Panc1 (cell line): ENCODE measurements at places on chromosomes 16 and 17. TPM values are rescaled to one million over a fixed set of nuclear protein-coding genes. Genes with fewer than 3 reads are reported as not detected.
A peak's percentile ranks its signal among the peaks of the same experiment; 100 is the strongest.

DNA sequence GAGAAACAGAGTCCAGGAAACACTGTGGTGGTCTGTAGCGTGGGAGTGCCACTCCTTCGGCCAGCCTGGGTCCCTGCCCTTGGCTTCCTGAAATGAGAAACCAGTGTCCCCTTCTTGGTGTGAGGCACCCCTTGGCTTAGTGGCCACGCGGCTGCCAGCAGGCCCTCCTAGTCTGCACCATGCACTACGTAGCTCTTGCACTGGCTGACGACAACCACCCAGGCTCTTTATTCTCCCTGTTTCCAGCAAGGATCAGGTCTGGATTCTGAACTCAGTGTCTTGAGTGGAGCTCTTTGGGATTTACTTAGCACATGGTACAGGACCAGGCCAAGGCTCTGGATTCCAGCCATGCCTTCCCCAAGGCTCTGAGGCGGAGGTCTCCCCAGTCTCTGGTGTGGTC, 1.1 kb upstream of the SPEM3 start:
- H3K27ac ChIP-seq = no peak overlapping the region
- DNase-seq = no peak
- H3K4me3 ChIP-seq = no peak overlapping the region
- H3K4me1 ChIP-seq = no peaks in the 10 kb centered on the region
- no peaks in the 10 kb centered on the region for H3K36me3 ChIP-seq

- no peak overlapping the region for H3K27ac ChIP-seq
- no peaks in the 10 kb centered on the region for H3K36me3 ChIP-seq
- H3K4me3 ChIP-seq = no peak overlapping the region
- no peaks in the 10 kb centered on the region for H3K4me1 ChIP-seq
- DNase-seq = no peak
Measured at GRCh38 chr16:82201926-82202325, 31.9 kb upstream of the MPHOSPH6 start.

DNA sequence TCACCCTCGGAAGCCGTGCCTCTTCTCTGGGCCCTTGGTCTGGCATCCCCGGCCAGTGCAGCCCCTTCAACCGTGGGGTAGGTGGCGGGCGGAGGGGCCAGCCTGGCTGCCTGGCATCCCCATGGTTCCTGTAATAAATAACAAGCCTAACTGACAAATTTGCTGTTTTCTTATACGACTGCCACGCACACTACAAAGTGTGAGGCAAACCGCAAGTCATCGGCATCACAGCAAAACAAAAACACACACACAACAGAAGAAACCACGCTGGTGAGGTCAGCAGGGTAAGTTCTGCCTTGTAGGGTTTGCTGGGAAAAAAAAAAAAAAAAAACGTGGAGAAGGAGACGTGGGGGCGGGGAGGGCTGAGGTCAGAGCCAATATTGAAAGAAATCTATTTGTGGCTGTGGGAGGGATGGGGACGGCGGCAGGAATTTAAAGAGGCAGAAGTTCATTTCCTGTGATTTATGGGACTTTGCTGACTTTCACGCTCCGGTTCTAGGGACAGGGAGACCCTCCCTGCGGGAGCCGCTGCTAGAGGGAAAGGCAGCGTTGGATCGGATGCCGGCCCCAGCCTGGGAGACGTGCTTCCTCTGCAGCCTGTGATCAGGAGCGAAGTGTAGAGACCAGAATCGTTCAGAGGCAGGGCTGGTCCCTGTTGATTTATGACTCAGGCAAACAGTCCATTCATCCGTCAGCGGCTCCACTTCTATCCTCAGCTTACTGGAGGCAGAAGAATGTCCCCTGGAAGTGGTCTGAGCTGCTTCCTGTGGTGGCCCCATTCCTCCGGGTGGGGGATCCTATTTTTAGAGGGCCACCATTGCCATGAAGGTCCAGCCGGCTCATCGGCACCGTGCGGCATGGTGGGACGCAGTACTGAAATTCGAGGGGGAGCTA, 162.8 kb downstream of the FOXL1 start:
- no peaks in the 10 kb centered on the region for H3K4me1 ChIP-seq
- DNase-seq = peak; percentile 18
- H3K27ac ChIP-seq = peak overlapping the region; percentile 31; the same call in 1 of the 2 replicates
- H3K36me3 ChIP-seq = no peaks in the 10 kb centered on the region
- peak overlapping the region; percentile 14 for H3K4me3 ChIP-seq

- peak; percentile 73 for DNase-seq
- no peaks in the 10 kb centered on the region for H3K36me3 ChIP-seq
- H3K27me3 ChIP-seq = no peaks in the 10 kb centered on the region
- H3K4me3 ChIP-seq = no peak overlapping the region
Measured at GRCh38 chr16:53817117-53817755, 113.3 kb downstream of the FTO start.

GRCh38 chr17:45451131-45451530, 18.5 kb upstream of the ARHGAP27 start:
- no peak overlapping the region for H3K27ac ChIP-seq
- no peaks in the 10 kb centered on the region for H3K4me1 ChIP-seq
- no peaks in the 10 kb centered on the region for H3K27me3 ChIP-seq
- DNase-seq = no peak
- H3K36me3 ChIP-seq = no peaks in the 10 kb centered on the region

DNA sequence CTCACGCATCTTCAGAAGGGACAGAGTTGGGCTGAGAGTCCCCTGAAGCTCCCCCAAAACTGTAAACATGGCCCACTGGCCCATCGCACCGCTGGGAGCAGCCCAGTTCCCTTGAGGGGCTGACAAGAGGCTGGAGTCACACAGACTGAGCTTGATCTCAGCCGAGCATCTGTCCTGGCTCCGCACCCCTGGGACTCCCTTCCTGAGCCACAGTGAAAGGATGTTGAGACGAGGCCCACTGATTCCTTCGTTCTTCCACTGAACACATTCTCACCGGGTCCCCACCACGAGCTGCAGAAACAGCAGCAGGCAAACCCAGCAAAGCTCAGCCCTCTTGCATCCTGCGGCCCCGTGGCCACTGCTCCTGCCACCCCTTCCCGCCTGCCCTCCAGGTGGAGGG, 145.9 kb upstream of the CIBAR2 start:
- H3K4me3 ChIP-seq = no peak overlapping the region
- H3K27ac ChIP-seq = no peak overlapping the region
- H3K27me3 ChIP-seq = no peaks in the 10 kb centered on the region
- DNase-seq = no peak

GRCh38 chr17:39177256-39177655, 11.3 kb upstream of the ARL5C start:
- H3K27me3 ChIP-seq = no peaks in the 10 kb centered on the region
- H3K27ac ChIP-seq = no peak overlapping the region
- H3K4me3 ChIP-seq = no peak overlapping the region
- peaks cover 3% of the 10 kb centered on the region; the same call in 1 of the 2 replicates for H3K4me1 ChIP-seq
- H3K36me3 ChIP-seq = no peaks in the 10 kb centered on the region

DNA sequence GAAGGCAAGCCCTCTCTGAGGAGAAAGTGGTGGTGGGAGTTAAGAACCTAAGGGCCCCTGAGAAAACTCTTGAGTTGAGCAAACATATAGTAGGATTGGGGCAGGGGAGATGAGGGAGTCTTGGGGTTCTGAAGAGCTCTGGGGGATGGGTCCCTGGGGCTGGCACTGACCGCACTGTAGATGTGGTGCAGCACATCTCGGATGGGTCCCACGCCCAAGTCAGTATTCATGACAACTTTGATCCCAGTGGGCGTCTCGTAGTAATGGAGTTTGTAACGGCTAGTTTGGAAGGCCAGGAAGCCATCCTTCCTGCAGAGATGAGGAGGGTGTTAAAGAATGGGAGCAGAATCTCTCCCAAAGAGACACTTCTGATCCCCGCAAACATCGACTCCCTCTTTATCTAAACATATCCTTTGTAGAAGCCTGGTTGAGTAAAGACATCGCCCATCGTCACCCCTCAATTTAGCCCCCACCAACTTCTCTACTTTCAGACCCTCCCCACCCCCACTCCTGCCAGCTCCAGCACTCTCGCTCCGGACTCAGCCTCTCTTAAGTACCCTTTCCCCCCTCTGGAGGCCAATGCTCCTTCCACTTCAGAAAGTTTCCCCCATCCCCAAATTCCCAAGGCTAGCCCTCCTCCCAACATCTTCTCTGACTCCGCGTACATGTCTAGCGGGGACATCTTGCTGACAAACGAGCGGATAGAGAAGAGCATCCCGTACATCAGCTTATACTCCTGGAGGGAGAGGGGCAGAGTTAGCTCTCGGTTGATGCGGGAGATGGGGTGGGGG, 710 bp downstream of the TRAPPC1 start:
- peak overlapping the region; percentile 88 for H3K27ac ChIP-seq
- peaks cover 6% of the 10 kb centered on the region for H3K4me1 ChIP-seq
- no peaks in the 10 kb centered on the region for H3K27me3 ChIP-seq
- peaks cover 17% of the 10 kb centered on the region for H3K36me3 ChIP-seq
- H3K4me3 ChIP-seq = peak overlapping the region; percentile 99

- H3K4me3 ChIP-seq = no peak overlapping the region
- no peak for DNase-seq
- no peaks in the 10 kb centered on the region for H3K27me3 ChIP-seq
- no peaks in the 10 kb centered on the region for H3K36me3 ChIP-seq
- H3K27ac ChIP-seq = no peak overlapping the region
Measured at GRCh38 chr16:56041556-56042140, 149.6 kb upstream of the GNAO1 start.

- H3K4me3 ChIP-seq = no peak overlapping the region
- H3K36me3 ChIP-seq = no peaks in the 10 kb centered on the region
- H3K27ac ChIP-seq = no peak overlapping the region
- peak; percentile 4 for DNase-seq
Measured at GRCh38 chr16:64051824-64052223, 1070.0 kb downstream of the CDH11 start.

GRCh38 chr17:8466456-8466855, 30.8 kb downstream of the NDEL1 start:
- H3K4me3 ChIP-seq = no peak overlapping the region
- H3K27me3 ChIP-seq = no peaks in the 10 kb centered on the region
- no peak overlapping the region for H3K27ac ChIP-seq

DNA sequence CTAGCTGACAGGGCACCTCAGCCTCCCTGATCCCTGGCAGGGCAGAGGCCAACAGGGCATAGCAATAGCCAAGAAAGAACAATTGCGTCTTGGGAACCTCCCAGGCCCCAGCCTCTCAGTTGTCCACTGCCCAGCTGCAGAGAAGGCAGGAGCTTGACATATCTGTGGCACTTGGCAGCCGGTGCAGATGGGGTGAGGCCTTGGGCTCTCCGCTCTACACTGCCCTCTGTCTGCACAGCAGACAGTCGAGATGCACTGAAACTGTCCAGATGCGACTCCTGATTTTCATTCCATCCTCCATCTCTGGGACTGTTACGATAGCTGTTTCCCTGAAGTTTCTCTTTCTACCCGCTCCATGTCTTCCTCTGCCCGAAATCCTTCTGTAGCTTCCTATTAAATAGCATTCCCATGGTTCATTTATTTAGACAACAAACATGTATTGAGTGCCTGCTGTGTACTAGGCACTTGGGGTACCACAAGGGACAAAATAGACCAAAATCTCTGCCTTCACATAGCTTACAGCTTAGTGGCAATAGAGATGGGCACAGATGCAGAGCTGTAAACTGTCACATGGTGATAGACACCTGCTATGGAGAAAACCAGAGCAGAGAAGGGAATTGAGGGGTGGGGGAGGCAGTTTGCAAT, 3.3 kb downstream of the POLR3E start:
- no peaks in the 10 kb centered on the region for H3K27me3 ChIP-seq
- DNase-seq = no peak
- H3K27ac ChIP-seq = no peak overlapping the region
- no peaks in the 10 kb centered on the region for H3K36me3 ChIP-seq
- H3K4me3 ChIP-seq = no peak overlapping the region
- peaks cover 3% of the 10 kb centered on the region; the same call in 1 of the 2 replicates for H3K4me1 ChIP-seq

GRCh38 chr17:49739641-49740271, 24.2 kb downstream of the FAM117A start:
- DNase-seq = no peak
- H3K4me1 ChIP-seq = no peaks in the 10 kb centered on the region
- peaks cover 4% of the 10 kb centered on the region; the same call in 1 of the 2 replicates for H3K27me3 ChIP-seq
- H3K36me3 ChIP-seq = no peaks in the 10 kb centered on the region
- no peak overlapping the region for H3K27ac ChIP-seq

GRCh38 chr17:71342737-71343136, 778.1 kb upstream of the SOX9 start:
- peaks cover 3% of the 10 kb centered on the region; the same call in 1 of the 2 replicates for H3K4me1 ChIP-seq
- H3K4me3 ChIP-seq = no peak overlapping the region
- no peak overlapping the region for H3K27ac ChIP-seq
- no peak for DNase-seq
- no peaks in the 10 kb centered on the region; the same call in 1 of the 2 replicates for H3K27me3 ChIP-seq
- H3K36me3 ChIP-seq = no peaks in the 10 kb centered on the region

DNA sequence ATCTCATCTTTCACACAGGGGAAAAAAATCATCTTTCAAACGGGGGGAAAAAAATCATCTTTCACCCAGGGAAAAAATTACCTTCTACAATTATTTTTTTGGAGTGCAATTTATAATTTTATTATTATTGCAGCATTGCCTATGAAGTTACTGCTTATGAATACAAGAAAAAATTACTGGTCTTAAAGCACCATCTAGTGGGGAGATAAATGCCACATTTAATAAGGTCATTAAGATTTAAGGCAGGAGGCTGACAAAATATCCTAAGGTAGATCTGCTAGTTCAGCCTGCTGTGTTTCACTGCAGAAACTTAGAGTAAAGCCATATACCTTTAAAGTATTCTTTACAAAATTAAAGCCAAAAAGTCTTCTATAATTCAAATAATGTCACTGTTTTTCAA, 13.7 kb downstream of the SHCBP1 start:
- no peak overlapping the region for H3K4me3 ChIP-seq
- H3K4me1 ChIP-seq = no peaks in the 10 kb centered on the region
- no peak for DNase-seq
- peaks cover 4% of the 10 kb centered on the region; the same call in 1 of the 2 replicates for H3K36me3 ChIP-seq
- H3K27me3 ChIP-seq = no peaks in the 10 kb centered on the region
- H3K27ac ChIP-seq = no peak overlapping the region

The CLEC19A gene
- not detected for total RNA-seq

The SULT1A4 gene
- total RNA-seq = 1.2 TPM

The MGAT5B gene
- 34.9 TPM for total RNA-seq

The ABCA3 gene
- total RNA-seq = 58.4 TPM

The MYH2 gene
- not detected for total RNA-seq

The PDE6G gene
- 0.85 TPM for total RNA-seq

The PARN gene
- 57.8 TPM for total RNA-seq

The PPM1E gene
- total RNA-seq = 2.9 TPM
